Activated T-cell treated with anti-CD3 and anti-CD28 coated beads, Interleukin-2, amount 50 U/mL, for 72 hours (primary cell): ENCODE measurements at places on chromosomes 16 and 17.

DNA sequence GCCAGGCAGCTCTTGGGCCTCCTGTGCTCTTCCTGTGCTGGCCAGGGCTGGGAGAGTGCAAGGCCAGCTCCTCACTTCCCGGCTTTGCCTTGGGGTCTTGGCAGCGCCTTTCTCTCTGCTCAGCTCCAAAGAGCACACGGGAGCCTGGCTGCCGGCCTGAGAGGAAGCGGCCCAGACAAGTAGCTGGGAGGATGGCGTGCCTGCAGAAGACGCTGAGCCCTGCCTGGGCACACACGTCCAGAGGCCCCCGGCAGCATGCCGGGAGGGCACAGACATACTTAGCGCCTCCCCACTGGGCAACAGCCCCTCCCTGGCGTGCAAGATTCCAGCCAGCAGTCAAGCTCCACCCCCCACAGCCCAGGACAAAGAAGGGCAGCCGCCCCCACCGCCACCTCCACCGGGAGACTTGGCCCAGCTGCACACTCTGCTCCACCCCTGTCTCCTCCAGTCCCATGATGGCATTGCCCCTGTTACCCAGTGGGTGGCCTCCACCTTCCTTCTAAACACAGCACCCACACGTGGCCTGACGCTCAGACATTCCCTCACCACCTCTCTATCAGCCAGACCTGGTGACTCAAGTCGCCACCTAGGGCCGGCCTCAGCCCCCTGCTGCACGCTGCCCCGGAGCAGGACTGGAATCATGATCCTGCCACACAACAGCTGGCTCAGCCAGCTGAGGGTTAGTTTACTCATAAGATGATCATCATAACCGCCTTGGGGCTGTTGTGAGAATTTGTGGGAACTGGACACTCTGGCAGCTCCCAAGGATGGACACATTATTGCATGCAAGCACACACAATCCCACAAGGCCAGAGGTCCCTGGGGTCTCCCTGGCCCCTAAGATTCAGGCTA, 12.4 kb downstream of the SGCA start:
- no peaks in the 10 kb centered on the region for H3K36me3 ChIP-seq
- H3K4me3 ChIP-seq = no peak overlapping the region
- H3K27ac ChIP-seq = no peak overlapping the region

- H3K27me3 ChIP-seq = peaks cover 32% of the 10 kb centered on the region
- no peaks in the 10 kb centered on the region for H3K4me1 ChIP-seq
- H3K27ac ChIP-seq = no peak overlapping the region
- no peaks in the 10 kb centered on the region for H3K36me3 ChIP-seq
- no peak for DNase-seq
- no peak overlapping the region for H3K4me3 ChIP-seq
Observed at GRCh38 chr17:27985306-27985705, 57.2 kb upstream of the NLK start.

GRCh38 chr16:87584271-87584670, 18.0 kb upstream of the JPH3 start:
- H3K36me3 ChIP-seq = no peaks in the 10 kb centered on the region
- no peak for DNase-seq
- peaks cover 42% of the 10 kb centered on the region for H3K27me3 ChIP-seq
- no peak overlapping the region for H3K27ac ChIP-seq
- no peak overlapping the region for H3K4me3 ChIP-seq

DNA sequence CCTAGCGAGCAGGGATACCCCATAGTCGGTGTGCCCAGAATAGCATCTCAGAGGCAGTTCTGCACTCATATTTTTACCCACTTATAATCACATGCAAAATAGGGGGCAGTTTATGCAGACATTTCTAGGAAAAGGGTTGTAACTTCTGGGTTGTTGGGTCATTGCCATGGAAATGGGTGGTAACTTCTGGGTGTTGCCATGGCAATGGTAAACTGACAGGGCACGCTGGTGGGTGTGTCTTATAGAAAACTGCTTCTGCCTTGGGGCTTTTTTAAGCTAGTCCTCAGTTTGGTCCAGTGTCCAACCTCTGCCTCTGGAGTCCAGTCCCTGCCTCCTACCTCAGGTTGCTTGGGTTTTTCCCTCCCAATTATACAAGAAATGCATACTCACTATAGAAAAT, 7.4 kb upstream of the SPAG9 start:
- H3K4me1 ChIP-seq = peaks cover 19% of the 10 kb centered on the region
- peak; percentile 28 for DNase-seq
- H3K4me3 ChIP-seq = no peak overlapping the region
- H3K27me3 ChIP-seq = no peaks in the 10 kb centered on the region
- H3K27ac ChIP-seq = no peak overlapping the region
- no peaks in the 10 kb centered on the region for H3K36me3 ChIP-seq

- no peaks in the 10 kb centered on the region for H3K27me3 ChIP-seq
- H3K36me3 ChIP-seq = peaks cover 6% of the 10 kb centered on the region
- H3K4me1 ChIP-seq = peaks cover 70% of the 10 kb centered on the region
- peak overlapping the region; percentile 87 for H3K27ac ChIP-seq
- H3K4me3 ChIP-seq = peak overlapping the region; percentile 83
- DNase-seq = peak; percentile 50
Observed at GRCh38 chr17:75689441-75689873, 22.3 kb downstream of the SAP30BP start.

- DNase-seq = no peak
- H3K4me1 ChIP-seq = no peaks in the 10 kb centered on the region
- peaks cover 6% of the 10 kb centered on the region for H3K36me3 ChIP-seq
- H3K27me3 ChIP-seq = no peaks in the 10 kb centered on the region
Observed at GRCh38 chr16:10466861-10467260, 81.0 kb downstream of the ATF7IP2 start.

DNA sequence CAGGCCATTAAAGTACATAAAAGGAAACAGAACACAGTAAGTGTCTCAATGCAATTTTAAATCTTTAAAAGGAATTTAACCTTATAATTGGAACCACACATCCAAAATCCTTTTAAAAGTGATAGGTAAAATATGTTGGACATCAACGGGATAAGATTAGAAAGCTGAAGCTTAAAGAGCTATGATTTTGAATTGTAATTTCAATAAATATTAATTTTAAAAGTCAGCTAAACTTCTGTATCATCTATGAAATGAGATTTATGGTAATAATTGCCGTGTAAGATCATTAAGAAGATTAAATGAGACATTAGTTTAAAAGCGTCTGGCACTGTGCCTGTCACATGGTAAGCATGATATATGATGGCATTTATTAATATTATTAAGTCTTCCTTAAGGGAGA, 31.3 kb downstream of the CCDC42 start:
- DNase-seq = no peak
- no peak overlapping the region for H3K27ac ChIP-seq
- no peaks in the 10 kb centered on the region for H3K4me1 ChIP-seq
- H3K36me3 ChIP-seq = no peaks in the 10 kb centered on the region

DNA sequence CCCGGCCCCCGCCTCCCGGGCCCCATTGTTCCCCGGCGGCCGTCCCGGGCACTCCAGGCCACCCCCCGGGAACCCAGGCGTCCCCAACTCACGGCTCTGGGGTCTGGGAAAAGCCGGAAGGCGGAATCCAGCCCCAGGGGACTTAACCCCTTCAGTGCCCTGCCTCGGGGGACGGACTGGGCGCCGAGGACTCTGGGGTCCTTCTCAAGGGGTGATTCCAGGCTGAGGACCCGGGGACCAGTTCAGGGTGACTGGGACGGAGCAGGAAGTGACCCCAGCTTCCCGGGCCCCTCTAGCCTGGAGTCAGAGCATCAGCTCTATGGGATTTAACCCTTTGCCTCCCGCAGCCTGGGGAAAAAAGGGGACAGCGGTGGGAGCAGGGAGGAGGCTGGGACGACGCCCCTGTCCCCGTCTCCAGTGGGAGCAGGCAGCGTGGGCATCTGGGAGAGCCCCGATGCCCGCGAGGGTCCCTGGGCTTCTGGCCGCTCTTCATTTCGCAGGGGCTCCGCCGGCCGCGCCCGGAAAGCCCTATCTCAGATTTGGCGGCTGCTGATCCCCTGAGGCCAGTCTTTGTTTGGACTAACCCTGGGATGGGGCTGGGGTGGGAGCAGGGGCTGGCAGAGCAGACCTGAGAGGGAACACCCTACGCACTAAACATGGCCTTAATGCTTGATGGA, at the start of gene ZNF629:
TSS of gene ZNF629 (minus strand) at position 270 of the 677 bp plus-strand sequence. CDS start 2,723 bp downstream, outside the sequence.
- peak within 1 kb of the TSS; percentile 93 for H3K4me3 ChIP-seq
- H3K36me3 ChIP-seq = no peaks in the 10 kb centered on the region
- peak within 1 kb of the TSS; percentile 42 for H3K27ac ChIP-seq
- peak; percentile 34 for DNase-seq

GRCh38 chr16:56331915-56332314, 93.4 kb downstream of the AMFR start:
- no peak overlapping the region for H3K27ac ChIP-seq
- no peaks in the 10 kb centered on the region for H3K27me3 ChIP-seq
- no peak overlapping the region for H3K4me3 ChIP-seq

GRCh38 chr17:38912221-38912813, 13.1 kb upstream of the LASP1NB start:
- peaks cover 7% of the 10 kb centered on the region for H3K4me1 ChIP-seq
- no peak overlapping the region for H3K4me3 ChIP-seq
- no peaks in the 10 kb centered on the region for H3K27me3 ChIP-seq

DNA sequence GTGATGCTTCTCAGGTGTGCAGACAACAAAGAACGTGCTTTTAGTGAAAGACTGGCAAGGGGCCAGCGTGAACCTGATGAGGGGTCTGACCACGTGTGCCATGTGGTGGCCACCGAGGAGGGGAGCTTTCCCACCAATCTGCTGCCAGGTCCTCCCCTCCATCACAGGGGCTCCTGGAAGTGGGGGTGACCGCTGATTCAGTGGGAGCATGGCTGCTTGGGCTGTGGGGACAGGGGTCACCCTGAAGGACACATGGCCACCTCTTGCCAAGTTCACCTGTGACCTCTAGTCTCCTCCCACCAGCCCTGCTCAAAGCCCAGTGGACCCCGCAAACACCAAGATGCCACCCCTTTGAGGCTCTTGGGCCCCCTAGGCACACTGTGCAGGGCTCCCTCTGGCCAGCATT, 37.9 kb upstream of the MTSS2 start:
- no peak for DNase-seq
- H3K27me3 ChIP-seq = no peaks in the 10 kb centered on the region
- no peak overlapping the region for H3K27ac ChIP-seq
- peaks cover 15% of the 10 kb centered on the region for H3K4me1 ChIP-seq
- H3K36me3 ChIP-seq = no peaks in the 10 kb centered on the region

GRCh38 chr17:55450232-55450825, 28.7 kb upstream of the MMD start:
- no peak for DNase-seq
- H3K4me3 ChIP-seq = no peak overlapping the region
- no peak overlapping the region for H3K27ac ChIP-seq
- no peaks in the 10 kb centered on the region for H3K36me3 ChIP-seq

DNA sequence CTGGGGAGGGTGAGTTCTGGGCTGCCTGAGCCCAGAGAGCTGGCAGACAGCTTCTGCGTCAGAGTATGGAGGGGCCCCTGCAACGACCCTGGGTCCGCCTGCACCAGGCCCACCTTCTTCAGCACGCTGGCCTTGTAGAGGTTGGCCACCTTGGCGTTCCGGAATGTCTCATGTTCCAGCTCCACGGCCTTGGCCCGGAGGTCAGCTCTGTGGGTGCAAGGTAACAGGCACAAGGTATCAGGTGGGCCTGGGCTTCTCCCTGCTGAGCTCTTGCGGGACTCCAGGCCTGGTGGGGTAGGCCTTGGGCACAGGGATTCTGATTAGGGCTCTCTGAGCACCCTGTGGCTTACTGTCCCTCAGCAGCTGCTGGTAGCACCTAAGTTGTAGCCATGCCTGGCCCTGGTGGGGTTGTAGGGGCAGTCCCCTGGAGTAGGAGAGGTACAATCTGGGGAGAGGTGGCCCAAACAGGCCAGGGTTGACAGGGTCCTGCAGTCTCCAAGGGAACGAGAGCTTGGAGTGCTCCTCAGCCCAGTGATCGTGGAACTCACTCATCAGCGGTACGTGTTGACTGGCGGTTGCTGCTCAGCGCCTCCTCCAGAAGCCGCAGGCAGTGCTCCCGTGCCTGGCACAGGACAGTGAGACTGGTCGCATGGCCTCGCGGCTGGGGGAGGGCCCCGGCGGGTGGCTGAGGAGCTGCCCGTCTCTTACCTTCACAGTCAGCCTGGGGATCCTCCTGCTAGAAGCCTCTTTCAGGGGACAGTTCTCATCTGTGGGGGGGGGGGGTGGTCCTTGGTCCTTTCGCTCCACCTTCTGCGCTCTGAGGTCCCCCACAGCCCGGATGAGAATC, 2.9 kb upstream of the SMIM5 start:
- H3K27me3 ChIP-seq = no peaks in the 10 kb centered on the region
- H3K4me3 ChIP-seq = no peak overlapping the region
- no peak for DNase-seq
- no peak overlapping the region for H3K27ac ChIP-seq

GRCh38 chr16:79843631-79844043, 243.1 kb upstream of the MAF start:
- H3K27me3 ChIP-seq = peaks cover 12% of the 10 kb centered on the region
- H3K4me3 ChIP-seq = peak overlapping the region; percentile 43
- H3K36me3 ChIP-seq = no peaks in the 10 kb centered on the region
- peaks cover 34% of the 10 kb centered on the region for H3K4me1 ChIP-seq
- DNase-seq = peak; percentile 31
- peak overlapping the region; percentile 92 for H3K27ac ChIP-seq

GRCh38 chr16:6946802-6947201, 385.8 kb upstream of the RBFOX1 start:
- H3K27ac ChIP-seq = no peak overlapping the region
- DNase-seq = no peak
- H3K4me3 ChIP-seq = no peak overlapping the region
- no peaks in the 10 kb centered on the region for H3K4me1 ChIP-seq
- H3K36me3 ChIP-seq = no peaks in the 10 kb centered on the region

DNA sequence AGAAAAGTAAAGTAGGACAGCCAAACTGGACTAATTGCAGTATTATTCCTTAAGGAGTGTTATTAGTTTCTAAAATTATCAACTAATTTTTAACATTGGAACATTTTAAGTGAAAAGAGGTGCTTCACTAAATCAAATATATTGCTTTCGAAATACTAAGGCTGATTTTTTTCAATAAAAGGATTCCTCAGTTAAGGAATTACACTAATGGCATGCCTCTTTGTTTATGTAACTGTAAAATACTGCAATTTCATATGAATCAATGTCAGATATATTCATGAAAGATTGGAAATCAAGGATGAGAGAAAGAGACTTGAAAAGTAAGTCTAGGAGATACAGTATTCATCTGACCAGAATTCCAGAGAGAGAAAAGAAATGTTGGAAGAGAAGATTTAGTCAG, 129.8 kb downstream of the TANC2 start:
- DNase-seq = no peak
- no peak overlapping the region for H3K4me3 ChIP-seq
- no peaks in the 10 kb centered on the region for H3K27me3 ChIP-seq
- peaks cover 4% of the 10 kb centered on the region for H3K4me1 ChIP-seq
- H3K27ac ChIP-seq = no peak overlapping the region
- no peaks in the 10 kb centered on the region for H3K36me3 ChIP-seq
